ENCODE measurements at places on chromosomes 13 and 19.

- no peak for DNase-seq
Observed at GRCh38 chr13:66069570-66069969, 1160.6 kb downstream of the PCDH9 start.

GRCh38 chr13:40143559-40143958, 488.1 kb downstream of the COG6 start:
- no peak for DNase-seq

- DNase-seq: no peak
Observed at GRCh38 chr13:75345193-75345592, 136.8 kb downstream of the TBC1D4 start.

- DNase-seq: no peak
Observed at GRCh38 chr13:20477394-20477793, 48.3 kb downstream of the CRYL1 start.

GRCh38 chr13:99246100-99246499, 12.1 kb downstream of the GPR18 start:
- DNase-seq: no peak

DNA sequence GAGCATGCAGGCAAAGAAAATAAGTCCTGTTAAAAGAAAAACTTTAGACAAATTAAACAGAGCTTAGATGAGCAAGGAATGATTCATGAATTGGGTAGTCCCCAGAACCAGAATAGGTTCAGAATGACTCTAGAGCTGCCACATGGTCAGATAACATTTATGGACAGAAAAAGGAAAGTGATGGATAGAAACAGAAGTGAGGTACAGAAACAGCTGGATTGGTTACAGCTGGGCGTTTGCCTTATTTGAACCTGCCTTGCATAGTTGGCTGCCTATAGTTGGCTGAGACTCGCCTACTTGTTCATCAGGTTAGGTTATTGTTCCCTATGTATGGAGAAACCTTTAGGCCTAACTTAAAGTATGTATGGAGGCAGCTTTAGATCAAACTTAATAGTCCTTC, 35.4 kb downstream of the WDFY2 start:
- DNase-seq: no peak

GRCh38 chr19:14054721-14055120, 7.2 kb downstream of the PALM3 start:
- DNase-seq: no peak

Measured in ELF-1 (cell line).